Stimulated activated CD4-positive, alpha-beta T cell treated with anti-CD3 and anti-CD28 coated beads, Interleukin-1b, Interleukin-23, amount 100 ng/mL, for 24 hours (primary cell): ENCODE measurements at places on chromosomes 6 and 20.

DNA sequence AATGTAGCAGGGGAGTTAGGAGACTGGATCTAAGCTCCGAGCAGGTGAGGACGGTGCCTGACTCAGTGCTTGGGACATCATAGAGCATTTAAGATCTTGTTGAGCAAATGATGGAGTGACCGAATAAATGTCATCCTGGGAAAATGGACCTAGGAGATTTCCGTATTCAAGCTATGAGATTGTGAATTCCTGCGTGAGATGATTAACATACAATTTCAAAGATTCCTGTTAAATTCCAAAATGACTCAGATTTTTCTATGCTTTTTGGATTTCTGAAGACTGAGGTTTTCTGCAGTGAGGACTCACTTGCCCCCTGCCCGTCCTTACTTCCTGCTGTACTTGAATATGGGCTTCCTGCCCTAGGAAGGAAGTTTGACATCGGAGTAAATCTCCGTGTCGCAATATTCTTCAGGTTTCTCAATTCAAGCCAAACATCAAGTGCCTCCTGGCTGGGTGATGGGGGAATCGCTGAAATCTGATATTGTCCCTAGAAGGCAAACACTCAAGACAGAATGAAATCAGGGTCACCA, 5.2 kb downstream of the SYTL3 start:
- DNase-seq, result no peak

- no peak for DNase-seq
These were observed 63.3 kb downstream of the CD24 start for GRCh38 chr6:106910999-106911949.

- no peak for DNase-seq
These were observed 54.7 kb downstream of the ENPP1 start for GRCh38 chr6:131862476-131862875.

DNA sequence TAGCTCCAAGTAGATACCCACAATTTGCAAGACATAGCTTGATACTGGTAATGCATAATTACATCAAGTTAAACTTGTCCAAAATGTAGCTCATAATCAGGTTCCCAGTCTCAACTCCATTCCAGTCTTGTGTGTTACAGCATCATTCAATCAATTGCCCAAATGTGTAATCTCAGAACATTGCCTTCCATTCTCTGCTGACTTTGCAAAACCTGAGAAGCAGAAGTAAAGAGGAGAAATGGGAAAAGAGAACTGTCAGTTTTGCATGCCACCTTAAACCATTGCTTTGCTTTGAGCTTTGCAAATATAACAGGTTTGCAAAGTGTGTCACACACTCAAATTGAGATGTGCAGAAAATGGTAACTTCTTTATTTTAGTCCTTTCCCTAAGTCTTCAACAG, 40.3 kb upstream of the CNKSR3 start:
- DNase-seq, result no peak

DNA sequence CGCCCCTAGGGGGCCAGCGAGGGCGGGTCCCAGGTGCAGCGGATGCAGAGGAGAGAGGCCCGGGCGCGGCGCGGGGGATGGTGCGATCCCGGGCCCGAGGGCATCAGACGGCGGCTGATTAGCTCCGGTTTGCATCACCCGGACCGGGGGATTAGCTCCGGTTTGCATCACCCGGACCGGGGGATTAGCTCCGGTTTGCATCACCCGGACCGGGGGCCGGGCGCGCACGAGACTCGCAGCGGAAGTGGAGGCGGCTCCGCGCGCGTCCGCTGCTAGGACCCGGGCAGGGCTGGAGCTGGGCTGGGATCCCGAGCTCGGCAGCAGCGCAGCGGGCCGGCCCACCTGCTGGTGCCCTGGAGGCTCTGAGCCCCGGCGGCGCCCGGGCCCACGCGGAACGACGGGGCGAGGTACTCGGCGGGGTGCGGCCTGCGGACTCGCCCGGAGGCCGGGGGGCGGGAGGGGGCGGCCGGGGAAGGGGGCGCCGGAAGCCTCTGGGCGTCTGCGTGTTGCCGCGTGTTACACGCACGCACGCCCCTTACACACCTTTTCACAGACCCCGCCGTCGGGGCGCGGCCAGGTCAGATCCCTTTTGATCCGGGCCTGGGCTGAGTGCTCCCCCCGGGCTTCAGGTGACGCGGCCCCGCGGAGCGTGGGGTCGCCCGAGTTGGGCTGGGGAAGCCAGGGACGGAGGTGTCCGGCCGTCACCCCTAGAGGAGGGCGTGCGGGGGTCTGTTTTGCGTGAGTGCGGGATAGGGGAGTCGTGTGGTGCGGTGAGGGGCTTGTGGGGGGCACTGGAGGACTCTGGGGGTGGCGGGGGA, 412 bp downstream of the TRIB3 start:
- peak; percentile 53 for DNase-seq
